Mucosa of descending colon (tissue), 3 donors: ENCODE measurements at places on chromosomes 1 and 21. TPM values are rescaled to one million over a fixed set of nuclear protein-coding genes. Genes with fewer than 3 reads are reported as not detected.

SPRR4 gene
- not detected for total RNA-seq

DNA sequence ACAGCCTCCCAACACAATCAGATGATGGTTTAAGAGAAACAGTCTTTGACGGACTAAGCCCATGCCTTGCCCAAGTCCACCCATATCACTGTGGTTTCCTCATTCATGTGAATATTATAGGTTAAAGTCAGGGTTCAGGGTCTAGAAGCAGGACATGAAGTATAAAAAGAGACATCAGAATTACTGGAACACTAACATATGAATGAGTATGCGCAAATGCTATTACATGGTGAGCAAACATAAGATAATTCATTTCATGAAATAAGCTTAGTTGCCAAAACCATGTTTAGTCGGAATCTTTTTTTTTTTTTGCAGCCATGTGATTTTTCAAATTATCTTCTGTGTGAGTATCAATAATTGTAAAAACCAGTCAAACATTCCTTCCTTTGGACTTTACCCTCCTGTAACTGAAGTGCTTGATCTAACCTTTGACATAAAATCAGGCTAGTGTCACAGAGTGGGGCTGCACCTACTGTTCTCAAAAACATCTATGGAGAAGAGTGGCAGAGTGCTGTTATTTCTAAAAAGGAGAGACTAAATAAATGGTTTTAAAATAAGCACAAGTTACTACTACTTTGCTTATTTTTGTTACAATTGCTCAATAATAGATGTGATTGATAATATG is 84.9 kb upstream of the NRIP1 start:
- DNase-seq = no peak

GRCh38 chr1:230280906-230281413 is 145.2 kb downstream of the PGBD5 start:
- peak; percentile 63 for DNase-seq

DNA sequence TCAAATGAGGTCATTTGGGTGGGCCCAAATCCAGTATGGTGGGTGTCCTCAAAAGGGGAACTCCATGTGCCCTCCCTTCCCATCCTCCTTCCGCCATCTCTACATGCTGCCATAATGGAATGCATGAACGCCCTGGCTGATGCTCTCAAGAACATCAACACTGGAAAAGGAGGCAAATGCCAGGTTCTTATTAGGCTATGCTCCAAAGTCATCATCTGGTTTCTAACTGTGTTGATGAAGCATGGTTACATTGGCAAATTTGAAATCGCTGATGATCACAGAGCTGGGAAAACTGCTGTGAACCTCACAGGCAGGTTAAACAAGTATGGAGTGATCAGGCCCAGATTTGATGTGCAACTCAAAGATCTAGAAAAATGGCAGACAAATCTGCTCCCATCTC is 16.6 kb upstream of the TRIM45 start:
- DNase-seq = no peak

- DNase-seq = no peak
Observed at GRCh38 chr1:50700621-50701020, 259.4 kb downstream of the FAF1 start.

DNA sequence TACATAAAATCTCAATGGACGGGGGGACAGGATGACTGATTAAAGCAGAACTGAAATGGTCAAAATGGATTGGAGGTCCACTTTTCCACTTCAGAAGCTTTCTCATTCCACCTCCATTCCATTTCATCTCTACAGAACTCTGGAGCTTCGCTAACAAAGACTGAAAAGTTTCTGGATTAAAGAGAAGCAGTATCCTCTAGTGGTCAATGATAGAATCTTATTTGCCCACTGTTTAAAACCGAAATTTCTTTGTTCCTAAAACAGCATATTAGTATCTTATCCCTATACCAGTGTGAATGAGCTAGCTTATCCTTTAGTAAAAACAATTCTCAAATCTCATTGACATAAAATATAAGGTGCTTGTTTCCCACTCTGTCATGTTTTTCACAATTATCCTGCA is 890.6 kb downstream of the KCNT2 start:
- DNase-seq = no peak

- DNase-seq = no peak
Observed at GRCh38 chr1:57311006-57311405, 112.9 kb downstream of the DAB1 start.

- DNase-seq = no peak
Observed at GRCh38 chr1:219227360-219228057, 53.8 kb downstream of the LYPLAL1 start.

GRCh38 chr21:45550522-45551210 is 8.4 kb upstream of the SLC19A1 start:
- no peak for DNase-seq

GRCh38 chr1:68503085-68503484 is 6.2 kb upstream of the DEPDC1 start:
- no peak for DNase-seq

RXRG gene
- 0.29 TPM for total RNA-seq
